ACHN (cell line): ENCODE measurements at places on chromosomes 16 and 17.

DNA sequence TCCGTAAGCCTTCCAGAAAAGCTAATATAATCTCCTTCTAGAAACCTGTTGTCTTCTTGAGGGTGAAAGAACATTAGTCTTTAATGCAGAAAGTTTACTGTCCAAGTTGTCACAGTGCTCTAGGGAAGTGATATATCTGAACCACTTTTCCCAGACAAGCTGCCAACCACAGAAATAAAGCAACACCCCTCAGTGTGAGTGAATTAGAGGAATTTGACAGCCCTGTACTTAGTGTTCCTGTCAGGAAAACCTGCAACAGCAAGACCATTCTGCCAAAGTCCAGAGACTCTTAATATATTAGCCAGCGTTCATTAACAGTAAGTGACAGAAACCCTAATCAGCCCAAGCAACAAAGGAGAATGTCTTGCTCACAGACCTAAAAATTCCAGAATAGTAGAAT, 137.7 kb downstream of the KATNIP start:
- DNase-seq = no peak

GRCh38 chr16:46822270-46822669, 8.7 kb downstream of the C16orf87 start:
- DNase-seq = no peak

DNA sequence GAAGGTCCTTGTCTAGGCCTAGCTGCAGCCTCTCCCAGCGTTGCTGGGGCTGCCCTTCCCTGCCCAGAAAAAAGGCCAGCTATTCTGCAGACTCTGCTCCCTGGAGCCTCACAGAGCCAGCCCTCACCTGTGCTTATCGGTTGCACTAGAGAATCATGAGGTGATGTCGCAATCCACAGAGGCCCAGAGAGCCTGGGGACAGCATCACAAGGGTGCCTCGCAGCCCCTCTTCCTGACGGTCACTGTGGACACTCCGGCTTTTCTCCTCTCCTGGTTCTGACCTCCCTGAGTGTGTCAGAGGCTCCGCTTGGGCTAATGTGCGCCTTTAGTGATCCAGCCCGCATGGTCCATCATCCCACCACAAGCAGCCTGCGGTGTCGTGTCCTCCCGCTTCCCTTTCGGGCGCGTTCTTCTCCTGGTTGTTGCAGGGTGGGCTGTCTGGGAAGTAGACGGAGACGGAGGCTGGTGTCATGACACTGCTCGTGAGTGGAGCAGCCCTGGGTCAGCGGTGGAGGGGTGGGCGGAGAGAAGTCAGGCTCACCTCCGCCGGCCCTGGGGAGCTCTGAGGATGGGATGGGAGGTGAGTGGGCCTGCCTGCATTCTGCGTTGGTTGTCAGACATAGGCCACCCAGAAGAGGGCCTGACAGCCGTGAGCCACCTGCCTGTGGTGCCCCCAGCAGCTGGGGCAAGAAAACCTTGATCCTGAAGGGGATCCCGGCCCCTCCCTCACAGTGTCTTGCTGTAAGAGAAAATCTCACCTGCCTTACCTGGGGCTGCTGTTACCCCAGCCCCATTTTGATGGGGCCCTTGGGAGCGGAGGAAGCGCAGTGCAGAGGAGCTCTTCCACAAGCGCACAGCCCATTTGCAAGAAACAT, 165.9 kb upstream of the CHMP6 start:
- no peak for DNase-seq

- no peak for DNase-seq
Observed at GRCh38 chr16:7437843-7438242, 105.2 kb downstream of the RBFOX1 start.

DNA sequence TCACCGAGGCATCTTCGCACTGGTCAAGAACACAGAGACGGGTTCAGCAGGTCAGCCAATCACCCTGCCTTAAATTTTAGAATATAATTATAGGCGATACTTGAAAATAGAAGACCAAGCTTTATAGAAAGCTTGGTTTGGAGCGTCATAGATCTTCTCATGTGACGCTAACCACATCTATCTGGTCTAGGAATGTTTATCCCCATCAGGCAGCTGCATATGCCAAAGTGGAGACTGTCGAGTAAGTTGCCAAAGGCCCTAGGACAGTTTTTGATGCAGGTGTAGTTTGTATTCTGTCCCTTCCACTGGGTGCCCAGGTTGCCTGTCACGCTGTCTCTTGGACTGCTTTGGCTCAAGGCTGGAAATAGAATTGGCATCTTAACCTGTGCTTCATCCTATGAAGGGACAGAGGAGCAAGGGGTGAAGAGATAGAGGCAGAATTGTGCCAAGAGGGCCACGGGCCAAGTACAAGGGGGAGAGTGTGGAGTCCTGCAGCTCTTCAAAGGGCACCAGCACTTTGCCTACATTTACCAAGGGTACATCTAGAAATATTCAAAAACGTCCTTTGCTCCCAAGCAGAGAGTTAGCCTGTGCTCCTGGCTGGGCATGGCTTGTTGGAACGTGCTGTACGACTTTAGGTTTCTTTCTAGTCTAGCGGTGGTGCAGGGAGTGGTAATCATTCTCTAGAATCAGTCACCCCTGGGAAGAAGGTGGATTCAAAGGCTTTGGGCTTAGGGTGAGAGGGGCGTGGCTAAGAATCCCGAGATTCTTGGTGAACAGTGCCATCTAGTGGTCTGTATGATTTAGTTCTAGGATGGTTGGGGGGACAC, 5.3 kb upstream of the WIPI1 start:
- DNase-seq = peak; percentile 95

DNA sequence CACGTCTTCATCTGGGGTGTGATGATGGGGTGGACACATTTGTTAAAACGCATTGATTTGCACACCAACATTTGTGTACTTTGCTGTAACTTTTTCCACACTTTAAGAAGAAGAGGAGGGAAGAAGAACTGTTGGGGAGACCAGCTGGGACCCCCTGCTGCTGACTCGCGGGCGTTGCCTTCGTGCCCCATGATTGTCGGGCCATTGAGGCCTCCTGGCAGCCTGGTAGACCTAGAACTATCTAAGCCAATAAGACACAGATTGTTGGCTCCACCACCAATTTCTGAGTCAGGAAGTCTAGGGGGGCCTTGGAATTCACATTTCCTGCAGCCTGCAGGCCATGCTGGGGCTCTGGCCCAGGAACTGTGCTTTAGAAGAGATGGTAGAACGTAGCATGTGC, 105.5 kb downstream of the TNFRSF13B start:
- DNase-seq = no peak
